ENCODE measurements at places on chromosomes 6 and 20.

DNA sequence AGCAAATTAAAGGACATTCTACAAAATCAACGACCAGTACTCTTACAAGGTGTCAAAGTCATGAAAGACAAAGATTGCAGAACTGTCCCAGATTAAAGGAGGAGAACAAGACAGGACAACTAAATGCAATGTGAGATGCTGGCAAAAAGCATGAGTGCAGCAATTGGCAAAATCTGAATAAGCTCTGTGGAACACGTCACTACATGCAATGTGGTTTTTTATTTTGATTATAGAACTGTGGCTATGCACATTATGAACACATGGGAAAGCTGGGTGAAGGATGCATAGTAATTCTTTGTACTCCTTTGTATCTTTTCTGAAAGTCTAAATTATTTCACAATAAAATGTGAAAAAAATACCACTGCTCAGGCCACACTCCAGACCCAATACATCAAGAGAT lies 509.4 kb downstream of the KIF16B start:
- DNase-seq = no peak

DNA sequence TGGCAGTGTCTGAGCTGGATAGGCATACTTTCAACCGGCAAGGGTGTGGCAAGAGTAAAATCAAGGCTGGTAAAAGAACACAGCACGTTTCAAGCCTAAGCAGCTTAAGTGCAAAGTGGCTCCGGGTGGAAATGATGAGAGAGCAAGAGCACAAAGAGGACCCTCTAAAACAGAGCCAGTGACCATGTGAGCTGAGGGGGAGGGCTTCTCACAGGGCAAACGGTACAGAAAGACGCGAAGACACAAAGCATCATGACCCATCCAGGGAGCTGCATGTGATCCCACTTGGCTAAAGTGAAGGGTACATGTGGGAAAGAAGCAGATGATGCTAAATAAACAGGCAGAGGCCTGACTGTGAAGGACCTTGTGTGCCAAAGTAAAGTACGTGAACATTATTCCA lies 25.7 kb downstream of the FKBP5 start:
- DNase-seq = no peak

- DNase-seq = no peak
These were observed 23.1 kb downstream of the ALDH5A1 start for GRCh38 chr6:24517659-24518543.

GRCh38 chr20:20405623-20406022 lies 37.7 kb downstream of the INSM1 start:
- peak; percentile 53 for DNase-seq

DNA sequence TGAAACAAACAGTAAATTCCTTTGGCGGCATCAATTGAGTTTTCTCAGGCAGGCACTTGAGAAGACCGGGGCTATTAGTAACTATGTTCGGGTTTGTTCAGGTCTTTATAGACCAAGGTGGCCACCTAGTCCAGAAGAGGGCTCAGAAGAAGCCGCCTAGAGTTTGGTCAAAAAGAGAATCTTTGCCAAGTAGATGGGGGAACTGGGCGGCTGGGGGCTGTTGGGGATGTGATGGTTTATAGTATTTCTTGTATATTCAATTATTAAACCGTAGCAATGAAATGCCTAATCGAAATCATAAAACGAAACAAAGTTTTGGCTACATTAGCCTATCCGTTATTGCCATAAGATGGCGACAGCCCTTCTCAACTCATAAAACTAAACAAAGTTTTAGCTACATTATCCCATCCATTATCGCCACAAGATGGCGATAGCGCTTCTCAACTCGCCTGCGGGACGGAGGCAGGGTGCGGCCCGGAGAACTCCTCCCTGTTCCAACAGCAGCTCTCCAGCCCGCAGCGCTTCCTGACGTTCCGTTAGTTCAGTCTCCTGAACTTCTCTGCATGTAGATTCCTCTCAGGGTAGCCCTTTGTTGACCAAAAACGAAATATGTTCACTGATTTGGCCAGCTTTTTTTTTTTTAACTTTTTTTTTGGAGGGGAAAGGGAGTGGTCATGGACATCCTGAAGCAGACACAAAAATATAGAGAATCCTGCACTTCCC lies 120.5 kb upstream of the PRSS16 start:
- DNase-seq = no peak

- no peak for DNase-seq
These were observed 45.6 kb downstream of the LRRN4 start for GRCh38 chr20:6008254-6008653.

- no peak for DNase-seq
These were observed 19.7 kb upstream of the UTRN start for GRCh38 chr6:144265390-144265789.

DNA sequence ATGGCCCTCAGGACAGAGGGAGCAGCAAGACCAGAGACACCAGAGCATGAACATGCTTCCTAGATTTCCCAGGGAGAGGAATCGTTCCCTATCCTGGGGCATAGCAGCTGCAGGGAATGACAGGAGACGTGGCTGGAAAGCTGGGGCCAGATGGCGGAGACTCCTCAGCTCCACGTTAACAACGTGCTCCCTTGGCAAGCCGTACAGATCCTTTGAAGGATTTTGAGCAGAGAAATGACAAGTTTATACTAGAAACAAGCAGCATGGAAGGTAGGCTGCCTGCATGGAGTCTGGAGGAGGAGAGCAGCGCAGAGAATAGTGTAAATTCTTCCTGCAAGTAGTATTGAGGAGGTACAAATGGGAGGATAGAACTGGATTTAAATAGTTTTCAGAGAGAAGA lies 11.7 kb downstream of the MYLIP start:
- no peak for DNase-seq

- no peak for DNase-seq
These were observed 46.2 kb upstream of the ARMH2 start for GRCh38 chr6:24844903-24845302.

- no peak for DNase-seq
These were observed 13.6 kb upstream of the IBTK start for GRCh38 chr6:82260997-82261732.

GRCh38 chr20:58718121-58718563 lies 25.5 kb downstream of the NPEPL1 start:
- DNase-seq = no peak

GRCh38 chr20:50320901-50321796 lies 130.5 kb downstream of the CEBPB start:
- DNase-seq = no peak

- DNase-seq = no peak
These were observed 106.1 kb upstream of the AKIRIN2 start for GRCh38 chr6:87808005-87808757.

DNA sequence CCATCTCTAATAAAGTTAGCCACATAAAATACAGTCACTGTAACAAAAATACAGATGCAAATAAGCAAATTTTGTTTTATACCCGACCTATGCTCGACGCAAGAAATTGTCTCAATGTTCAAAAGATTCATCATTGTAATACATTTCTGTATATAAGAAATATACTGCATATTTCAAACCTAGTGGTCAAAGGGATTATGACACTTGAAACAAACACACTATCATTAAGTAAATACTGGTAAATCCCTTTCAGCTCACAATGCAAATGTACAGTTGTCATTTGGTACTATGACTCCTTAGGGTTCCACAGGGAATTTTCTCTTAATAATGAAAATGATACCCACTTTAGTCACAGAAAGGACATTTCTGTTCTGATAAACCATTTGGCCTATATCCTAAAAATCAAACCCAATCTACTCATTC lies 2.2 kb downstream of the HIVEP2 start:
- no peak for DNase-seq

GRCh38 chr6:37592085-37592698 lies 92.5 kb upstream of the CCDC167 start:
- no peak for DNase-seq

GRCh38 chr6:143585716-143586115 lies 74.2 kb upstream of the FUCA2 start:
- DNase-seq = no peak

GRCh38 chr20:45406260-45407066 lies 1.6 kb upstream of the DBNDD2 start:
- DNase-seq = no peak

DNA sequence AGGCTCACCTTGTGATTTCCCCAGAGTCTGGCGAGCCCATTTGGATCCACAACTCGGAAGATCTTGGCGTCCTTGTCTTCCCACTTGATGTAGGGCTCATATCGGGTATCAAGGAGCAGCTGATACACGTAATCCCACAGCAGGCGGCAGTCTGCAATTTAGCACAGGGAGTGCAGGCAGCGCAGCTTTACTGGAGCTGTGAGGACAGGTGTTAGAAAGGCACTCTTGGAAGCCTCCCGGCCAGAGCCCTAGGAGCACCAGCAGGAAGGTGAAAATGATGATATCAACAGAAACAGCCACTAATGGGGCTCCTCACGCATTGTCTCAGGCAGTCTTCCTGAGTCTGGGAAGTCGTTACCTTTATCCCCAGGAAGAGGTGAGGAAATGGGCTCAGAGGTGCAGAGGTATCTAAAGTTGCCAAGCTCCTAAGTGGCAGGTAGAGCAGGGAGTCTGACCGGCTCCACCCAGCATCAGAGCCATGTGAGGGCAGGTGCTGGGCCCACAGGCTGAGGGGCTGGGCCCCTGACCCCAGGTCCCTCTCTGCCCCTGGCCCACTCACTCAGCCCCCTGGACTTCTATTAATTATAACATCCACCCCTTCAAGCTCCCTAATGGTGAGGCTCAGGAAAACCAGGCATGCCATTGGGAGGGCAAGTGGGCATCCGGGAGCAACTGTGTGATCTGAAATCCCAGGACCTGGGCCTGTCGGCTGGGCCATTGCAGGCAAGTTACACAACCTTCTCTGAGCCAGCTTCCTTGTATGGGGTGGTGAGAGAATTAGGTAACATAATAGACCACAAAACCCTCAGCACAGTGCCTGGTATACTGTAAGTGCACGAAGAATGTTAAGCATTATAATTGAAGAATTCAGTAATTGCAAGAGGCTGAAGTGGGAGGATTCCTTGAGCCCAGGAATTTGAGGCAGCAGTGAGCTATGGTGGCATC lies 18.3 kb downstream of the ETV7 start:
- DNase-seq = peak; percentile 49

DNA sequence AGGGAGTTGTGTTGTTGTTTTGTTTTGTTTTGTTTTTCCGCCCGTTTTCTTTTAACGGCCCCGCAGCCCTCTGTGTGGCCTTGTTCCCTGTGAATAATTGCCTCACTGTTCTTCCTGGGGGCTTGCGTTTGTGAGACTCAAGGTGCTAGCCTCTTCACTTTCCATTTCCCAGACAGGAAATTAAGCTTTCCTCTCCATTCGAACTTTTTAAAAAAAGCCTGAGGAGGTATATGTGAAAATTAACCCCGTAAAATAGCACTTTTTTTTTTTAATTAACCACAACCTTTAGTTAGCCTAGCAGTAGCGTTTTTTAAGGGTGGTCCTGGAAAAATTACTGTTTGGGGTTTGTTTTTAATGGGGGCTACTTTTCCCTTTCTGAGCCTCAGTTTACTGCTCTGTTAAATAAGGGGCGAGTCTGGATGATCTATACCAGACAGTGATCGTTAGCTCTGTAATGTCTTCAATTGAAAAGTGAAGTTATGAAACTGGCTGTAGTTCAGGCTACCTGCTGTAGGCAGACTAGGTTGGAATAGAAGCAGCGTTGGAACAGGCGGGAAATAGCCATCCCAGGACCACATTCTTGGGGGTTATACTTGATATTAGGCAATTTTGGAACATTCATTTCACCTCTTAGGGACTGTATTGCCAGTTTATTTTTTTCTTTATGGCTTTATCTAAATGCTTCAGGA lies 1.7 kb downstream of the STX16 start:
- no peak for DNase-seq

- DNase-seq = no peak
These were observed 148.8 kb downstream of the RPS12 start for GRCh38 chr6:132962936-132963868.

DNA sequence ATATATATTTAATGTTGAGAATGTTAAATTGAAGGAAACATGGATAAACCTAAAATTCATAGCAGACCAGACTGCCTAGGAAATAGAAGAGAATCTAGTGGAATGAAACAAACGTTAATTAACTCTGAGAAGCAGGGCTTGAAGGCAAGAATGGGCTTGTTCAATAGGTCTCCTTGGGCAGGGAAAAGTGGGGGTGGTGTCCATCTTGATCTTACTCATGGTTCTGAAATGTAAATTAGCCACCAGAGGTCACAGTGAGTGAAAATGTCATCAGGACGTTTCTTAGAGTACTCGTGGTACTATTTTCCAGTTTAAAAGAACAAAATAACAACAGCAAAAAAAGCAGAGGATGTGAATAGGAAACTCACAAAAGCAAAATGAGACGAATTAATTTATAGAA lies 66.8 kb upstream of the BTBD3 start:
- no peak for DNase-seq

DNA sequence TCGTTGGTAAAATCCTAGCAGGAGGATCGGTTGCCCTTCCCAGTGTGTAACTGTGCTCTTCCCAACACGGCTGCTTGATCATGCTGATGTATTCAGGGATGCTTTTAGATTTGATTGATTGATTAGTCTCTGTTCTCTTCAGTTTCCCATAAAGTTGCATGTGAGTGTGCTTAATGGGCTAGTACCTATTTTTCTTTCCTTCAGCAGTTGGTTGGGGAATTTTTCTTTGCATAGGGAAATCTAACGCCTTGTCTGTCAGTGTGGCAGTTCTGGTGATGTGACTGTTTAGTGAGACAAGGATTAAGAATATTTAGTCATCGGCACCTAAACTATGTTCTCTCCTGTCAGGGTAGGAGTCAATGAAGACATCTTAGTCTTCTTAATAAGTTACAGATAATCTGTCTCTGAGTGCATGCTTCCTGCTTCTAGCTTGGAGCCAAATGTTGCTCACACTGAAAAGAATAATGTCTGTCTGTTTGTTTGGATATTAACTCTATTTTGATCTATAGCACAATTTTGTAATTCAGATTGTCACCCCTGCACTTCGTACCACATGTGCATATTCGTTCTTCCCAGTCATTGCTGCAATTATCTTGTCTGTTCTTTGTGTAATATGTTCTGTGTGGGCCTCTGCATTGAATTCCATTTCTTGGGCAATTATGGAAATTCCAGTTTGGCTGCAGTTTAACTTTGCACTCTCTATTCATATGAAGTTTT lies 169.9 kb downstream of the EDN1 start:
- DNase-seq = no peak

- DNase-seq = no peak
These were observed 45.1 kb downstream of the WDR27 start for GRCh38 chr6:169656546-169657283.

DNA sequence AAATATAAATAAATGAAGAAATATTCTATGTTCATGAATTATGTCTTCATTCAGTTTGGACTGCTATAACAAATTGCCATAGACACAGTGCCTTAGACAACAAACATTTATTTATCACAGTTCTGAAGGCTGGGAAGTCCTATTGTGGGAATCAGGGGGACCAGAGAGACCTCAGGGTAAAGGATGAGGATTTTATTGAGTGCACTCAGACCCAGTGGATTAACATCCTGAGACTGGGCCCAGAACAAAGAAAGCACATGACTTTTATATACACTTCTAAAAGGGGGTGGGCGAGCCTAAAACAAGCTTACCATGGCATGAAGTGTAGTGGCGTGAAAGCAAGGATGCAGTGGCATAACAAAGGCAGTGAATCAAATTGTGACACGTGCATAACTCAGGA lies 26.9 kb upstream of the CBLN4 start:
- no peak for DNase-seq

DNA sequence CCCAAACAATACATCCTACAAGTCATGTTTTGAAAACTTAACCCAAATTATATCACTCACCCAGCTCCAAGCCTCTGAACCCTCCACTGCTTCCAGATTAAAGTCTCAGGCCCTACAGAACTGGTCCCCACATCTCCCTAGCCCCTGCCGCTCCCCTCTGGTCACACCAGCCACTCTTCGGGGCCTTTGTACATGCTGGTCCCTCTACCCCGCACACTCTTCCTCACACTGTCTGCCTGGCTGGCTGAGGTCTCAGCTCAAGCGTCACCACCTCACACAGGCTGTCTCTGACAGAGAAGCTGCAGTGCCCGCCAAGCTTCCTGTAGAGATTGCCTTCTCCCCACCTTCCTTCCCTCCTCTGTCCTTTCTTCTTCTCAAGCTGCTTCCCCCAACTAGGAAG lies 192.4 kb downstream of the PREX1 start:
- no peak for DNase-seq
